ENCODE measurements at places on chromosomes 12 and 14.
A peak's percentile ranks its signal among the peaks of the same experiment; 100 is the strongest.

- DNase-seq = no peak
Observed at GRCh38 chr12:12070674-12071656, at the start of gene BCL2L14. TSS of gene BCL2L14 (plus strand) at chr12:12070939. CDS start at chr12:12079306, 8,367 bp downstream.

DNA sequence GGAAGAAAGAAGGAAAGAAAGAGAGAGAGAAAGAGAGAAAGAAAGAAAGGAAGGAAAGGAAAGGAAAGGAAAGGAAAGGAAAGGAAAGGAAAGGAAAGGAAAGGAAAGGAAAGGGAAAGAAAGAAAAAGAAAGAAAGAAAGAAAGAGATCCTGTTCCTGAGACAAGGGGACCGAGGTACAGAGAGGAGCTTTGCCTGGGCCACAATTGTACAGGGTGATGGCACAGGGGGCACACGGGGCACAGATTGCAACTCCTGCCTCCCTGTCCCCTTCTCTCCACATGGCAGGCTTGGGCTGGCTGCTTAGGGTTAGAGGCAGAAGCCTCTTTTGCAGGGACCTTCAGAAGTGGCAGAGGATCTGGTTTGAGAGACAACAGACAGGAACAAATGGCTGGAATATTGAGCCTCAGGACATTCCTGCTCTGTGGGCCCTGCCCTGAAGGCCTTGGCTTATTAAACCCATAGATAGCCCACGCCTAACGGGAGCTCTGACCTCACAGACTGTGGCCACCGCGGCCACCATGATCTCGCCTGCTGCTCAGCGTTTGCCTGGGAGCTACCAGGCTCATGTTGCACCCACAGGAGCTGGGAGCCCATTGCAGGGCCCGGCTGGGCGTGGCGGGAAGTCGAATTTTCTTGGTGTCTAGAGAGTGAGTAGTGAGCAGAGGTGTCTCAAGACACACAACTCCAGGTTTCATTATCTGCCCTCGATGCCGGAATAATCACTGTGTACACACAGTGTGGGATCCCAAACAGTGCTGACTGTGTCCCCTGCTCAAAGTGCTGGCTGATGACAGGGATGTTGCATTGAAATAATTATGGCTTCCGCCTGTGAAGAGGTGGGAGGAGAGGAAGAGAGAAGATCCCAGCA, 147.9 kb upstream of the NCOR2 start:
- no peak for DNase-seq

DNA sequence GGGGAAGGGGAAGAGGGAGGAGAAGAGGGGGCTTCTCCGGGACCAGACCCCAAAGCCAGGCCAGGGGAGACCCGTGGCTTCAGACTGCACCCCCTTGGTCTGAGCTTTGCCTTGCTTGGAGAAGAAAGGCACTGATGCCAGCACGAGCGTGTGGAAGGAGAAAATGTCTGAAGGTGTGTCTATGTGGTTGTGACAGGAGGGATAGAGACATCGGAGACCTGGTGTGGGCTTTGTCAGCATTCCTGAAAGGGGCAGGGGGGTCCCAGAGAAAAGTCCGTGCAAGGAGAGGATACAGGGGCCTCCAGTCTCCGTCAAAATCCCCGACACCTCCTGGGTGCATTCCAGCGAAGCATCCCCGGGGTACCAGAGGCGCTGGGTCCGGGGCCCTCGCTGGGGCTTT, 139.0 kb upstream of the LHX5 start:
- peak; percentile 63 for DNase-seq

GRCh38 chr14:93317210-93317874, 15.5 kb downstream of the BTBD7 start:
- DNase-seq = no peak

DNA sequence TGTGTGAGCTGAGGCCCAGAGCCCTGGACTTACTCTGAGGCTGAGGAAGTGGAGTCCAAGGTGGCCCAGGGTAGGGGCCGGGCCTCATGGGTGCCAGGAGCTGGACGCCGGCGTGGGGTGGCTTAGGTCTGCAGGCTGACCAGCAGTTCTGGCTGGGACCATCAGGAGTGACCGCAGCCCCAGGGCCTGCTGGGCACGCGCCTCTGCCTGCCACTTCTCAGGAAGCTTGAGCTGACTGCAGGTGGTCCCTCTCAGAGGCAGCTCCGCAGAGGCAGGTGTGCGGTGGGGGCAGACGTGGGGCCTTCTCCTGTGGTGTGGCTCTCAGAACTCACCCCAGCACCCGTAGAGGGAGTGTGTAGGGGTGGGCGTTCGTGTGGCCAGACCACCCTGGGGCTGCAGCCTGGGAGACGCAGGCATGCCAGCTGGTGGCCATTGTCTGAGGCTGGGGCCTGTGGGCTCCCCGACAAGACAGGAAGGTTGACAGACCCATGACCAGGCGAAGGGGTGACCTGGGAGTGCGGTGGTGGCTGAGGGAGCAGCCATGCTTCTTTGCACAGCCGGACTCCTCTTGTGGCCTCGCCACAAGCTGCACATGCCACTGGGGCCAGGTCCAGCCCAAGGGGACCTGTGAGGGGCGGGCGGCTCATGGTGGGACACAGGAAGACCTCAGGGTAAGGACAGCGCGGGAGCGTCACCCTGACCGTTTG, 40.0 kb upstream of the TEX22 start:
- DNase-seq = no peak

DNA sequence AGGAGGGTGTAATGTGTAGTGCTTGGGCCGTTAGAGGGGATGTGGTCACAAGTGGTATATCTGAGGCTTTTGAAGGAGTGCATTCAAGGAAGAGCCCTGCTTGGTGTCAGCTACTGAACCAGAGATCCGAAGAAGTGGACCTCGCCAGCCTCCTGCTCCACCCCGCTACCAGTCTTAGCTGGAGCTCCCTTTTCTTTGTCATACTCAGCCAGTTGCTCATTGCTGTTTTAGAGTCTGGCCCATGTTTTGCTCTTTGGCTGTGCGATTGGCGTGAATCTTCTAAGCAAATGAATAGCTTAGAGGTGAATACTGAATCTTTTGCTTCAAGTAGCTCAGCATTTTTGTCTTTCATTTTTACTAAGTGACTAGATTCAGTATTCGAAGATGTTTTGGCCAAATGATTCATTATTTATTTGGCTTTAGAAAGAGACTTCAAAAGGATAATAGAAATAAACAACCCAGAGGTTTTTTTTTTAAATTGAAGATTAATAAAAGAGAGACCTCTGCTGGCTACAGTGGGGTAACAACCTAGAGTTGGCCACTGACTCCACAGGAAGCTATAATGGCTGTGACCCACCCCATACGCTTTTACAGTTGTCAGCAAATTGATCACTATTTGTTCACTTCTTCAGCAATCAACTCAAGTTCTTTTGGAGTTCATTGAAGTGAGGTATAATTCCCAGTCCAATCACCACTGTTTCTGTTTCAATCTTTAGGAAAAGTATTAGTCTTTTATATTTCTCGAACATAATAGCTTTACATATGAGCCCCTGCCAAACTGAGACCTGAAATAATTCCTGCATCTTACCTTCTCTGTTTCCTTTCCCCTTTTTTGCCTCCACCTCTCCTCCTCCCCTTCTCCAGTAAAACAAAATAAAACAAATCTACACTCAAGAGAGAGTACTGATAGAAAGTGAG, 19.9 kb downstream of the CDKN1B start:
- no peak for DNase-seq

DNA sequence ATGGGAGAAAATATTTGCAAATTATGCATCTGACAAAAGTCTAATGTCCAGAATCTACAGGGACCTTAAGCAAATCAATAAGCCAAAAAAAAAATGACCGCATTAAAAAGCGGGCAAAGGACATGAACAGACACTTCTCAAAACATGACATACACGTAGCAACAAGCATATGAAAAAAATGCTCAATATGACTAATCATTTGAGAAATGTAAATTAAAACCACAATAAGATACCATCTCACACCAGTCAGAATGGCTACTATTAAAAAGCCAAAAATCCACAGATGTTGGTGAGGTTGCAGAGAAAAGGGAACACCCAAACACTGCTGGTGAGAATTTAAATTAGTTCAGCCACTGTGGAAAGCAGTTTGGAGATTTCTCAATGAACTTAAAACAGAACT, 16.1 kb downstream of the PAWR start:
- DNase-seq = no peak

DNA sequence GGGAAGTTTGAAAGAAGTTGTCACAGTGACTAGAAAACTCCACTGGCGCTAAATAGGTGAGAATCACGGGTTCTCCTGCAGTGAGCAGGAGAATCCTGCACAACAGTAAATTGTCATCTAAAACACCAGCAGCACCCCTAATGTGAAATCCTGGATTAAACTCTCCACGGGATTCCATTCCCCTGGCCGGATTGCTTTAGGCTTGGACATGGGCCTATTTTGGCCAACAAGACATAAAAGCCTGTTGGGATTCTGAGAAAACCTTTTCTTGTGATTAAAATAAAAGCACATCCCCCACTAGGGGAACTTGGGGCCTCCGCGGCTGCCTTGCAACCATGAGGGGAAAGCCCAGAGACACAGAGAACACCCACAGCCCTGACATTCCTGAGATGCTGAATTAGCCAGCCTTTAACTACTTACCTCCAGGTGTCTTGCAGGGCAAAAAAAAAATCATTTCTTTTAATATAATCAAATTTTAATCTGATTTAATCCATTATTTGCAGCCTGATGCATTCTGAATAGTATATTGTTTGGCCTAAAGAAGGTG, 21.0 kb upstream of the TSPAN11 start:
- DNase-seq = peak; percentile 78

DNA sequence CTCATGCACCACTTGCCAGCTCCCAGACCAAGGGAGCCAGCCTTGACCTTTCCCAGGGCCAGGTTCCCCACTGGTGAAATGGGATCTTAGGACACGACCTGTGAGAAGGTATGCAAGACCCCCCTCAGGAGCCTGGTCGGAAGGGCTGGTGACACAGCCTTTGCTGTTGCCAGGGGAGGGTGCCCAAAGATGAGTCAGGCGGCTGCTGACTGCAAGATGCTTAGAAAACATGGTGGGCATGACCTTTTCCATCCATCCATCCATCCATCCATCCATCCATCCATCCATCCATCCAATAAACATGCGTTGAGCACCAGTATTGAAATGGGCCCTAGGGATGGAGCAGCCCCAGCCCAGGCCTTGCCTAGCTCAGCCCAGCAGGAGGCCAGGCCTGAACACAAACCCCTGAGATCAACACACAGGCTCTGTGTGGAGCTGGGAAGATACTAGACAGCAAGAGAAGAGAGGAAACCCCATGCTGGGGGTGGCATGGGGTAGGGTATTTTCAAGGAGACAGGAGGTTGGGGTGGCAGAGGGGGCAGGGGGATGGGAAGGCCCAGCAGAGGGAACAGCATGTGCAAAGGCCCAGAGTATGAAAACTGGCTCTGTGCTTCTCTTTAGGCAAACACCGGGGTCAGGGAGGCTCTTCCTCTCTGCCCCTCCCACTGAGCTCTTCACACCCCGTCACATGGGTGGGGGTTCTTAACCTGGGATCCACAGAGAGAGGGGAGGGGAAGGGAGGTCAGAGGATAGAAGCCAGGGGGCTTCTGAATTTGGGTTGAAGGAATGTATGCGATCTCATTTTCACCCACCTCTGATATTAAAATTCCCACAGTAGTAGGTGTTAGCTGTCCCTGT, 26.2 kb upstream of the YY1 start:
- no peak for DNase-seq

DNA sequence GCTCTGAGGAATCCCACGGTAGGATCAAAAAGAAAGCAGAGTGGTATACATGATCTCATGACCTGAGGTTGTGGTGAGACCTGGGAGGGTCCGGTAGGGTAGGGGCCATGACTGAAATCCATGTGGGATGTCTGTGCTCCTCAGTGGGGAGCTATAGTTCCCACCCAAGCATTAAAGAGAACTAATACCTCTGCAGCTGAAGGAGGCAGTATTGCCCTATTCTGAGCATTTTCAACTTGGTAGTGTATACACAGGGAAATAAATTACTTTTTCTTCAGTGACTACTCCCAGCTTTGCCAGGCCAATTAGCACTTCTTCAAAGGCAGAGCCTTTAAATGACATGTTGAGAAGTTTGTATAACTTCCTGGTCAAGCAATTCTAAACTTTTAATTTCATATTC, 613.8 kb downstream of the KCNH5 start:
- DNase-seq = no peak

GRCh38 chr14:64421166-64421565, 33.0 kb downstream of the MTHFD1 start:
- DNase-seq = no peak

GRCh38 chr14:71551291-71551950, 380.8 kb upstream of the RGS6 start:
- no peak for DNase-seq

- no peak for DNase-seq
Observed at GRCh38 chr12:9721394-9722092, 11.4 kb downstream of the CLECL1 start.

GRCh38 chr12:12999959-13000615, at the start of gene HEBP1:
TSS of gene HEBP1 (minus strand) at chr12:13000265. CDS start at chr12:13000114, 151 bp downstream.
- peak; percentile 100 for DNase-seq

DNA sequence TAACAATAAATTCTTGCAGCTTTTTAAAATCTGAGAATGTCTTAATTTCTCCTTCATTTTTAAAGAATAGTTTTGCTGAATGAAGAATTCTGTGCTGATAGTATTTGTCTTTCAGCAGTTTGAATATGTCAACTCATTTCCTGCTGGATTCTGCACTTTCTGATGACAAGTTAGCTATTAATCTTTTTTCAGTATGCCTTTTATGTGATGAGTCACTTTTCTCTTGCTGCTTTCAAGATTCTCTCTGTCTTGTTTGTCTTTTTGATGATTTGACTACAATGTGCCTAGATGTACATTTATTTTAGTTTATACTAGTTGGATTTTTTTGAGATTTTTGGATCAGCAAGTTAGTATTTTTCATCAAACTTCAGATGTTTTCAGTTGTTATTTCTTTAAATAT, 87.9 kb upstream of the AVPR1A start:
- DNase-seq = no peak

GRCh38 chr12:15919418-15919817, 8.3 kb downstream of the DERA start:
- no peak for DNase-seq

DNA sequence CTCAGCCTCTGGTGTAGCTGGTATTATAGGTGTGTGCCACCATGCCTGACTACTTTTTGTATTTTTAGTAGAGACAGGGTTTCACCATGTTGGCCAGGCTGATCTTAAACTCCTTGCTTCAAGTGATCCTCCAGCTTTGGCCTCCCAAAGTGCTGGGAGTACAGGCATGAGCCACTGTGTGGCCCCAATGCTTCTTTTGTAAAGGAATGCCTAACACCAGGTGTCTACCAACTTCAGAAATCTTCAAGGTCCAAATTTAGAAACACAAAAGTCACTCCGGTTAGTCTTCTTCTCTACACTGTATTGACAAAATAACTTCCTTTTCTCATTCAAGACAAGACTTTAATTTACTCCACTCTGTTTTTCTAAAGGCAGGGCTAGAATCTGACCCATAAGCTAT, 188.7 kb downstream of the PRKD1 start:
- DNase-seq = no peak

- DNase-seq = peak; percentile 87
Observed at GRCh38 chr12:50032854-50033581, 7.7 kb upstream of the RACGAP1 start.
